ENCODE measurements at places on chromosomes 11 and 22.

DNA sequence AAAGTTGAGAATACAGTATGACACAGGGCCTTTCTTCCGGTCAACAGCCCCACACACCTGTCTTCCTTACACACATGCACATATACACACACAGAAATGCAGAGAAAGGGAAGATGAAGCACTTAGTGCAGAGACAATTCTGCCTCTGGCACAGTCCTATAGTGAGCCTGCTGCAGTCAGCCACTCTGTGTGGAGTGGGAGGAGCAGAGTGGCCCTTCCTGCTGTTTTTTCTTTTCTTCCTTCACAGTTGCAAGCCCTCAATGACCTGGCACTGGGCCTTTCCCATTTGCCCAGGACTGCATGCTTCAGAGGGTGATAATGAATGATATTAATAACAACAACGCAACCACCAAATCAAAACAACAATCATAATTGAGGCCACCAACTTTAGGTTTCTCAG lies 527.0 kb upstream of the B3GAT1 start:
- DNase-seq: no peak

DNA sequence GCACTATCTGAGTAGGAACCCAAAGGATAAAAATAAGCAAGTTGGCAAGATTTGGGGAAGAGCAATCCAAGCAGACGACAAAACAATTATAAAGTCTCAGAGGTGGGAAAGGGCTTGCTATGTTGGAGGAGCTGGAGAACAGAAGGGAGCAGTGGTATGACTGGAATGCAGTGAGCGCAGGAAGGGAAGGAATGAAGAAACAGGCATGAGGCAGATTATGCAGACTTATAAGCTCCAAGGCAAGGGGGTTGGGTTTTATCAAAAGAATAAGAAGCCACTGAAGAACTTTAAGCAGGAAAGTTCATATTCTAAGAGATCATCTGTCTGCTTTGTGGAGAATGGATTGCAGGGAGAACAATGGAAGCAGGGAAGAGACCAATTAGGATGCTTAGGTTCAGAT lies 31.7 kb downstream of the PGM2L1 start:
- DNase-seq: no peak

GRCh38 chr11:12200991-12201985 lies 90.9 kb downstream of the MICAL2 start:
- DNase-seq: peak; percentile 74

DNA sequence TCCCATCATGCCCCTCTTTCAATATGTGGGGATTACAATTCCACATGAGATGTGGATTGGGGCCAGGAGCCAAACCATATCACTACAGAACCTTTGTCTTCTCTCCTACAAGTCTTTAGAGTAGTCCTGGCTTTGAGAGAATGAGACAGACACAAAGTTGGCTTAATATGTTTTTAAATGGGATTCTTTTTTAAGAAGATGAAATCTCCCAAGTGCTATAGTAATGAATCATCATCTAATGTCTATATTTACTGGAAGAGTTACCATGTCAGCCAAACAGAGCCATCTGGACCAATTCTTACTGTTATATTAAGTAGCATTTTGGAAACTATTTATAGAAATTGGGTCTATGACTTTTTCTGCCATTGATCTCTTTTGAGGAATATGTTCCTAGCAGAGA lies 38.1 kb upstream of the CARD18 start:
- no peak for DNase-seq

GRCh38 chr22:20793748-20794649 lies 20.1 kb downstream of the SERPIND1 start:
- no peak for DNase-seq

DNA sequence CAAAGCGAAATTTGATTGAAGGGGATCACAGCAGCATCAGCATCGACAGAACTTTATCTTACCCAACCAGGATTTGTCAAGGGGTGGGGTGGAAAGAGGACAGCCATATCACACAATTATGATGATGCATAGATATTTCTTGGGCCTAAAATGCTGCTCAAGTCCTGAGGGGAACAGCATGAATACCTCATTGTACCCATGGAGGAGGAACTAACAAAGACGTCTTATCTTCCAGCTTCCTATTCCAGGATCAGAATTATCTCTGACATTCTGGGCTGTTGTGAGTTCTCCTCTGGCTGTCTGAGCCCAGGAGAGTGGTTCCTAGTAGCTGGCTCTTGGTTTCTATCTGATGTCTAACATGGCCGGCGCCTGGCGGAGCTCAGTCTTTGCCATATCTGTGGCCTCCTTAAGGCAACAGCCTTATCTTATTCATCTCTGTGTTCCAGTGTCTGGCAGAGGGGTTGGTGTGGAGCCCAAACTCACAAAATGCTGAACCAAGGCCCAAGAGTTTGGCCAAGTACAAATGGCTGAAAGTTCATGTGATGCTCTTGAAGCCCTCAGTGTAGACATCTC lies 68.2 kb upstream of the TIMP3 start:
- DNase-seq: no peak

DNA sequence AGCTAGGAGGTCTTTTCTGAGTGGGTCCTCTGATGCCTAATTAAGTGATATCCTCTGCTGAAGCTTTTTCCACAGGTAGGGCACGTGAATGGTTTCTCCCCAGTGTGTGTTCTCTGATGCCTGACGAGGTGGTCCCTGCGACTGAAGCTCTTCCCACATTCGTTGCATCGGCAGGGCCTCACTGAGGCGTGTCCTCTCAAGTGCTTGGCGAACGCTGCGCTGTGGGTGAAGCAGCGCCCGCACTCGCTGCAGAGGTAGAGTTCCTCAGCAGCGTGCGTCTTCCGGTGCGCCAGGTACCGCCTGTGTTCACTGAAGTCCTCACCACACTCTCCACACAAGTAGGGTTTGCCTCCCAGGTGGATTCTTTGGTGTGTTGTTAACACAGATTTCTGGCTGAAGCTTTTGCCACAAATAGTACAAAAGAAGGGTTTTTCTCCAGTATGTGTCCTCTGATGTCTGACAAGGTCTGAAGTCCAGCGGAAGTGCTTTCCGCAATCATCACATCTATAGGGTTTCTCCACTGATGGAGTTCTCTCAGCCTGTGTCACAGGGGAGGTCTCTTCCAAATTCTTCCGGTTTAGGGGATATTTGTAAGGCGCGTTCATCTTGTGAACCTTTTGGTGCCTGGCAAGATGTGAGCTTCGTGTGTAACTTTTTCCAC lies 15.3 kb downstream of the ZNF202 start:
- DNase-seq: no peak

DNA sequence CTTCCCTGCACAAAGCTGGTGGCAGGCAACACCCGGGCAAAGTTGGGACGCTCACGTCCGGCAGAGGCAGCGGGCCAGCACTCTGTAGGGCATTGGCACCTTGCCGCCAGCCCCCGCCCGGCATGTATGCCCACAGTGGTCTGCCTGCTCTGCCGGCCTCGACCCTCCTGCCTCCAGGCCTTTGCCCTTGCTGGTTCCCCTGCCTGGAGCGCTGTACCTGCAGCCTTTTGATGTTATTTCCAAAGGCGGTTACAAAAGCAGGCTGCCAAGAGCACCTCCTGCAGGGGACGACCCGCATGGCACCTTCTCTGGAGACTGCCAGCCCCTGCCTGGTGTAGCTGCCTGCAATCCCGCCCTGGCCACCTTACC lies 56.5 kb upstream of the SHISAL1 start:
- peak; percentile 24 for DNase-seq

- DNase-seq: peak; percentile 40
Observed at GRCh38 chr11:110362971-110363509, 66.6 kb upstream of the RDX start.

GRCh38 chr11:17439316-17439782 lies 37.3 kb downstream of the ABCC8 start:
- no peak for DNase-seq

GRCh38 chr22:25750569-25751173 lies 8.7 kb downstream of the MYO18B start:
- DNase-seq: no peak

DNA sequence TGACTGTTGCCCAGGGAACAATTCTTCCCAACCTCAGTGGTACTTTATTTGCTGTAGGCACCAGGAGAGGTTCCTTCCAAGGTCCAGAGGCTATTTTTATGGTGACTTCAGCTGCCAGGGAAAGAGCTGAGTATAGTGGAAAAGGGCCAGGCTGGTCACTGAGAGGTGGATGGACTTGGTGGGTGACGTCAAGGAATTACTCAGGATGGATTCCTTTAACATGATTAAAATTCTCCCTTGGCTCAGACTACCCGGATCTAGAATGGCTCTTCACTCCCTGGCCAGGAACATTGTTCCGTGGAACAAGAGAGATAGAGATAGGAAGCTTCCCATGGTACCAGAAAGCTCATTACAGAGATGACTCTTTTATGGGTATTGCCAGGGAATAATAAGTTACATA lies 8.7 kb upstream of the CALCA start:
- DNase-seq: no peak

- DNase-seq: peak; percentile 68
Observed at GRCh38 chr11:19879307-19880087, 166.9 kb downstream of the NAV2 start.

GRCh38 chr22:49724893-49725489 lies 102.7 kb downstream of the BRD1 start:
- peak; percentile 70 for DNase-seq

DNA sequence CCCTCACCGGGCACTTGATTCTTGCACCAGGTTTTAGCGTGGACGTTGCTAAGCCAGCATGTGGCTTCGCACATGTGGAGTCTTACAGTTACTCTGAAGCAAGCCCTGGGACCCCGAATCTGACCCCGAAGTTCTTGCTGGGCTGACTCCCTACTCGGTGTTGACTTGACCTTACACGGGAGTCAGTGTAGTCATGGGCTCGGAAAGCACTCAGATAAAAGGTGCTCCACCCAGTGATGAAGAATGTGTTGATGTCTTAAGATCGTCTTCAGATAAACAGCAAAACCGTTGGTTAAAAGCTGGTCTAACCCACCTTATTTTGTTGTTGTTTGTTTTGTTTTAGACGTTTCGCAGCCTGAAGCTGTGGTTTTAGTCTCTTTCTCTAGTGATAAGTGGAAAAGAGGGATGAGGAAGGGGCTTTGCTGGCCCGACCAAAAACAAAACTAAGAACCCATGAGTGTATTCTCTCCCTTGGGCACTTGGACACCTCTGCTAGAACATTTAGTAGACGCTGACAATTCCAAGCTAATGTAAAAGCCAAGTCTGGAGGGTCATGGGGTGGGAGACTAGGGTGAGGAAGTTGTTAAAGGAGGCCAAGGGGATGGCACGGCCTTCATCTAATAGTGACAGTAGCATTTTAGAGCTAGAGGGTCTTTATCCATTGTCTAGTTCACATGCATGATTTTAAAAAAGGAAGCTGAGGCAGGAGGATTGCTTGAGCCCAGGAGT lies 69.9 kb downstream of the BCR start:
- no peak for DNase-seq

- no peak for DNase-seq
Observed at GRCh38 chr22:18101536-18101935, 9.1 kb upstream of the TUBA8 start.

DNA sequence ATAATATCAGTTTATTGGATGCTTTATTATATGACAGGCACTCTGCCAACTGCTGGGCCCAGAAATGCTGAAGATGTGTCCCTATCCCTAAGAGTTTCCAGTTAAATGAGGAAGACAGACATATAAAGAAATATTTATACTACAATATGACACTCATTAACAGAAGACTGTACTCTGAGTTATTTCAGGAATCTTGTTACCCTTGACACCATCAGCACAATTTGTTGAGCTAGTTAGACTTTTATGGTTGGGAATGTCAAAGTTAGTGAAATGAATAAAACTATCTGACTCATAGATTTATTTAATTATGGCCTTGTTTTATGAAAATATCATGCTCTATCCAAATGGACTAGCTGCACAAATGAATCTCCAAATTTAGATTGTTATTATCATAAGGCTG lies 25.6 kb upstream of the MSANTD4 start:
- DNase-seq: no peak

DNA sequence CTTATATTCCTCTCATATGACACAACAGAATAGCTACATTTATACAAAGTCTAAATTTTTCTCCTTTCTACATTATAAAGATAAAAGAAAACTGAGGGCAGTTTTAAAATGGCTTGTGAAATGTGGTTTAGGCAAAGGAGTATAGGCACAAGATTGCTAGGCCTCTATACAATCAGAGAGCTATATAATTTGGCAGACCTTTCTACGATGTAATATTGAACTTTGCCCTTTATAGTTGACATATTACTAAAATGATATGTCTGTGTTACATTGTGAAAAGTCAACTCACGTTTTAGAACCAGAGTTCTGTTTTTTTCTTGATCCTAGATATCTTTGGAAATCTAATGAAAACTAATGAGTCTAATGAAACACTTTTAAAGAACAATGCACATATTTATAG lies 430.2 kb downstream of the DLG2 start:
- DNase-seq: no peak

- no peak for DNase-seq
Observed at GRCh38 chr11:804599-804964, 449 bp downstream of the PIDD1 start.

DNA sequence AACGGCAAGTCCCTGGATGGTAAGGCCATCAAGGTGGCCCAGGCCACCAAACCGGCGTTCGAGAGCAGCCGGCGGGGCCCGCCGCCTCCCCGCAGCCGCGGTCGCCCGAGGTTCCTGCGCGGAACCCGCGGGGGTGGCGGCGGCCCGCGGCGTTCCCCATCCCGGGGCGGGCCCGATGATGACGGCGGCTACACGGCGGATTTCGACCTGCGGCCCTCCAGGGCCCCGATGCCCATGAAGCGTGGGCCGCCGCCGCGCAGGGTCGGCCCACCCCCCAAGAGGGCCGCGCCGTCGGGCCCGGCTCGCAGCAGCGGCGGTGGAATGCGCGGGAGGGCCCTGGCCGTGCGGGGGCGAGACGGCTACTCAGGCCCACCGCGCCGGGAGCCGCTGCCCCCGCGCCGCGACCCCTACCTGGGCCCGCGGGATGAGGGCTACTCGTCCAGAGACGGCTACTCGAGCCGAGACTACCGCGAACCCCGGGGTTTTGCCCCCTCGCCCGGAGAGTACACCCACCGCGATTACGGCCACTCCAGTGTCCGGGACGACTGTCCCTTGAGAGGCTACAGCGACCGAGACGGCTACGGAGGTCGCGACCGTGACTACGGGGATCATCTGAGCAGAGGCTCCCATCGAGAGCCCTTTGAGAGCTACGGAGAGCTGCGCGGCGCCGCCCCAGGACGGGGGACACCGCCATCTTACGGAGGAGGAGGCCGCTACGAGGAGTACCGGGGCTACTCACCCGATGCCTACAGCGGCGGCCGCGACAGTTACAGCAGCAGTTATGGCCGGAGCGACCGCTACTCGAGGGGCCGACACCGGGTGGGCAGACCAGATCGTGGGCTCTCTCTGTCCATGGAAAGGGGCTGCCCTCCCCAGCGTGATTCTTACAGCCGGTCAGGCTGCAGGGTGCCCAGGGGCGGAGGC lies 792 bp downstream of the RBMXL2 start:
- DNase-seq: peak; percentile 39

GRCh38 chr11:90321018-90321417 lies 98.2 kb upstream of the CHORDC1 start:
- no peak for DNase-seq

- DNase-seq: no peak
Observed at GRCh38 chr11:1908618-1909017, 10.9 kb upstream of the TNNT3 start.

- no peak for DNase-seq
Observed at GRCh38 chr11:119691020-119691666, 37.9 kb downstream of the NECTIN1 start.

GRCh38 chr11:64206457-64207255 lies at the start of gene FERMT3:
FERMT3 (plus strand) TSS chr11:64206721; CDS start chr11:64207365, 644 bp downstream.
- peak; percentile 85 for DNase-seq

Data from Right ventricle myocardium superior (tissue), 1 donor.